ENCODE measurements at places on chromosomes 3 and 15.
A peak's percentile ranks its signal among the peaks of the same experiment; 100 is the strongest.

DNA sequence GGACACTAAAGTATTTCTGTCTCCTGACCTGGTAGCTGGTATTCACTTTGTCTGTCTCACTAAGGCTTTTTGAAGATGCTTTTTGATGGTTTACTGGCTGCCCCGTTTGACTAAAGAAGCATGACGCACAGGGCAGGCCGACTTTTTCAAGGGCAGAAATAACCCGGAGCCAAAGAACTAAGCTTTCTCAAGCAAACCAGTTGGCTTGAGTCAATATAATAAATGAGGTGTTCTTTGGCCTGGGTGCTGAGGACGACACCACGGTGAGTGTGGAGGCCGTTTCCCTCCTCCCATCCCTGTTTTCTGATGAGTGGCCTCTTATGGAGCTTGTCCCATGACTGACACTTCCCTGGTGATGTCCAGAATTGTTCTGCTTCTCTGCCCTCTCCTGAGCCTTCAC is 220.9 kb downstream of the ITPR1 start:
- DNase-seq: no peak

DNA sequence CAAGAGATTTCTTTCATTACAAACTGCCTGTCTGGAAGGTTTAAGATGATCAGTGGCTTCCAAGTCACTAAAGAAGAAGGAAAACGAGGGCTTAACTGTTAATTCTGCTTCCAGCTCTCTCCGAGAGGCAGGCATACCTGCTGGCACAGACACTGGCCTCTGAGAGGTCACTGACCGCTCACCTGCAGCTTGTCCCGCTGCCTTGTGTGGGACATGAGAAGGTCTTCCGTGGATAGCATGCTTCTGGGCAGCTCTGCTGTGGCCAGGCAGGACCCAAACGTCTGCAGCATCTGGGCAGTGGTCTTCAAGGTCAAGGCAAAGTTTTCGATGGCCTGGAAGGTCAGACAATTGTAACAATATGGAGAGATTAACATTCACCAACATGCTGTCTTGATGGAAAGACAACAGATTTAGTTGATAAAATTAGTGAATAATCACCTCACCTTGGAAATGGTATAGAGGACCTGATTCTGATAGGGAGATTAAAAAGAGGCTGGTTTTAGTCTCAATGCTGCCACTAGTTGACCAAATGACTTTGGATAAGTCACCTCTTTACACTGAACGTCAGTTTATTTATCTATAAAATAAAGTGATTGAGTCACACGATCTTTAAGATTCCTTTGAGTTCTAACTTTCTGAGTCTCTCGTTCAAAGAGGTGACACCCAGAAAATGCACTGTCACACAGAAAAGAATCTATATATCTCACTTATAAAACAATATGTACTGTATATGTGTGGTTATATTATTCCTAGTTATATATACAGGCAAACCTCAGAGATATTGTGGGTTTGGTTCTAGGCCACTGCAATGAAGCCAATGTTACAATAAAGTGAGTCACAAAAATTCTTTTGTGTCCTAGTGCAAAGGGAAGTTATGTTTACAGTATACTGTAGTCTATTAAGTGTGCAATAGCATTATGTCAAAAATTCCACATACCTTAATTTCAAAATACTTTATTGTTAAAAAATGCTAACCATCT is 65.1 kb downstream of the B3GNT5 start:
- no peak for DNase-seq

DNA sequence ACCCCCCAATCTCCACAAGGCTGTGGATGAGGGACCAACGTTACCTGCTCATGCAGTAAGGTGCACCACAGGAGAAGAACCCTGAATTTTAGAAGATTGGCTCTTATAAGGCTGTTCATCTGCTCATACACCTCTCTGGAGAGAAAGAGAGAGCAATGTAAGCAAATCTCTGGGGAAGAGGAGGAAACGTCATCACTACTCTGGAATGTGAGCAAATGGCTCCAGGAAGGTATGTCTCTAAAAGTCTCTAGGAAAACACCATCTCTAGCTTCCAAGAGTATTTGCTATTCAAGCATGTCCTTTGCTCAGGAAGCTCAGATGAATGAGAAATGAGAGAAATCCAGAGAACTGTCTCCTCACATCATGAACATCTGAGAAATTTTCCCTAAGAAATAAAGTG is 235.4 kb downstream of the TBL1XR1 start:
- DNase-seq: no peak

DNA sequence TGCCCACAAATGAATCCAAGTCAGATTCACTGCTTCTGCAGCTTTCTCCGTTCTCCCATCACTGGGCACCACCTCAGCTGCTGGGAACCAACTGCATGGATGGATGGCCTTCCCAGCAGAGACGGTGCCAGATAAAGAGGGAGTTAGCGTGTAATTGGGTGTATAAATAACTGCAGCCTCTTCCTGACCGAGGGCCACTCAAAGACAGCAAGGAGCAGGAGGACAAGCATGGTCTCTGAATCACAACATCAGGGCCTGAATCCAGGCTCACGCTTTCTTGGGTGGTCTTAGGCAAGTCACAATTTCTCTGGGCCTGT is 31.7 kb downstream of the TSPAN3 start:
- no peak for DNase-seq

DNA sequence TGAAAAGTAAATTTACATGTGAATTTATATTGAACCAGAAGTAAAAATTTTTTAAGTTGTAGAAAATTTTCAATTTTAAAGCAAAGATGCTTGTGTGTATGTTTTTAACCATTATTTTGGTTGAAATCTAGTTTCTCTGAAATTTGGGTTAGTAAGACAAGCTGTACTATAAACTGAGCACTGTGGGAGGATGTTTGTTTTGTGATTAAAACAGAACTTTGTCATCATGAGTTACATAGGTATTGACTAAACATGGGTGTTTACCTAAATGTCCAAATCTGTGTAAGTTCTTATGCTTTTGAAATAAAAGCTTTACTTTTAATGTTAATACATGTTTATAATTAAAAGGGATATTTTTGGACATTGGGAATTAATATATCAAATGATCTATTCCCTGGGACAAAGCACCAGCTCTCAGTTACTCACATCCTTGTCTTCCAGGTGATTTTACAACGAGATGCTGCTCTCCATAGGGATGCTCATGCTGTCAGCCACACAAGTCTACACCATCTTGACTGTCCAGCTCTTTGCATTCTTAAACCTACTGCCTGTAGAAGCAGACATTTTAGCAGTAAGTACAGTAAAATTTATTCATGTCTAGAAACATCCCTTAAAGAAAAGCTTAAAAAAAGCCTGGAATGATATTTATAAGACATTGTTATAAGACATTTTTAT is 32.7 kb downstream of the RNF13 start:
- DNase-seq: no peak

- no peak for DNase-seq
These were observed 63.9 kb downstream of the CERS3 start for GRCh38 chr15:100464888-100465287.

GRCh38 chr15:34850121-34850520 is 54.8 kb upstream of the ACTC1 start:
- no peak for DNase-seq

- DNase-seq: no peak
These were observed 597.9 kb downstream of the IGSF11 start for GRCh38 chr3:118436697-118437262.

DNA sequence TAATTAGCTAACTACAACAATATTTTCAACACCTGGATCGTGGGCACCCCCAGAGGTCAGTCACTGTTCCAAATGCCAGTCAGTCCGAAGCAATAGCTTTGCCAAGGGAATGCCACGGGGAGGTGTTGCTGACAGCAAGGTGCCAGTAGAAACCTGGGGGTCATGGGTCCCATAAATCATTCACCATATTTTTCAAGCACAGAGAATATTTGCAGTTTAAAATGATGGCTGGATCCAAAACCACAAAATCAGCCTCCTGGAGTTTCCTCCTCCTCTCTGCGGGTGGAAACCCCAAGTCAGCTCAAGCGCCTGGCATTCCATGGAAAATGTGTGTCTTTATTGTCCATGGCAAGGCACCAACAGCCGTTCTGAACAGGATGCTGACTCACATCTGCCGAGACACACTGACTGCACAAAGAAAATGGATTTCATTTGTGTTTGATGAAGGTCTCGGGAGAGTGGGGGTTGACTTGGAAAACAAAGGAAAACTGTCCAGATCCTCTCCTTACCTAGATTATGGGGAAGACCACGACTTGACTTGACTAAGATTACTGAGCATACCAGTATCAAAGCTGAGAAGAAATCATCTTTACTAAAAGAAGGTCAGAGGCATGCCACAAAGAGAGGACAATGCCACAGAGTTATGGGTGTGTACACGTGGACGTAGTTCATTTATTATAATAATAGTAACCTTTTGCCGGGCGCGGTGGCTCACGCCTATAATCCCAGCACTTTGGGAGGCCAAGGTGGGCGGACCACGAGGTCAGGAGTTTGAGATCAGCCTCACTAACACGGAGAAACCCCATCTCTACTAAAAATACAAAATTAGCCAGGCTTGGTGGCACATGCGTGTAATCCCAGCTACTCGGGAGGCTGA is 26.4 kb downstream of the ANXA2 start:
- peak; percentile 61 for DNase-seq

DNA sequence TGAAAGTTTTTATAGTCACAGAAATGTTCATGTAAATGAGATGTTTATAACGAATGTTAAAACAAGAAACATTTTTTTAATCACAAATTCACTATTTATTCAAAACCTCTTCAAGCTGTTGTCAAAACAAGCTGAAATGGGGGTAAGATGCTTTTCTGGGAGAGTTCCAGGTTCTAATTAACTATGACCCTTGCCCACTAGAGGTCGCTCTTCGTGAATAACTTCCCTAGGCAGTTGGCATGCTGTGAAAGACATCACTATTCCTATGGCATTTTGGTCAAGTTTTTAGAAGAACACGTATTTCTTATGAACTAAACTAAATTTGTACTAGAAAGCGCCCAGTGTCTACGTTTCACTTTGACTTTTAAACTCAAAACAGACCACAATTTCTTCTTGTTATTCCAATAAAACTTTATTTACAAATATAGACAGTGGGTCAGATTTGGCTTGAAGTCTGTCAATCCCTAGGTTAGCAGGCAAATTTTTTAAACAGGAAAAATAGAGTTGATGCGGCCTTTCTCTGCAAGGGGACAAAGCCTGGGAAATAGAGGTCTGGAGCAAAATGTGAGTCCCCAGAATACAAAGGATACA is 62.8 kb upstream of the CMTM8 start:
- no peak for DNase-seq
